ENCODE measurements at places on chromosomes 3 and 15.

- DNase-seq = no peak
These were observed 35.0 kb upstream of the TNFAIP8L3 start for GRCh38 chr15:51129535-51130188.

- no peak for DNase-seq
These were observed 106.8 kb upstream of the SLC2A2 start for GRCh38 chr3:171133337-171133736.

DNA sequence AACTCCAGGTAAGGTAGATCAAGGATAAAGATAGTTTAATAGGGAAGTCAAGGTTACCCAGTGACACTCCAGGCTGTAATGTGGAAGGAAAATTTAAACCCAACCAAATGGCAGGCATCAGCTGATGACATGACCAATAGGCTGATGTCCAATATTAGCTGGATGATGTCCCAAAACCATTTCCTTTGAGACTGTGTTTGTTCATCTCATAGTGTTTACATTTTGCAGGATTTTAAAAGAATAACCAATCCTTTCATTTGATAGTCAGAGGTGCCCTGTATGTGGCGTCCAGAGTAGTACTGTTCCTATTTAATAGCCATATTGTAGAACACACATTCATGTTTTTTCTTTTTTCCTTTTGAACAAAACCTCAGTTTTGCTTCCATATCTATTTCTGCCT lies 23.3 kb upstream of the TMEM158 start:
- DNase-seq = no peak

- no peak for DNase-seq
These were observed 113.4 kb upstream of the FAM3D start for GRCh38 chr3:58779934-58780333.

- DNase-seq = peak; percentile 16
These were observed 31.5 kb upstream of the LDHAL6B start for GRCh38 chr15:59174835-59175831.

DNA sequence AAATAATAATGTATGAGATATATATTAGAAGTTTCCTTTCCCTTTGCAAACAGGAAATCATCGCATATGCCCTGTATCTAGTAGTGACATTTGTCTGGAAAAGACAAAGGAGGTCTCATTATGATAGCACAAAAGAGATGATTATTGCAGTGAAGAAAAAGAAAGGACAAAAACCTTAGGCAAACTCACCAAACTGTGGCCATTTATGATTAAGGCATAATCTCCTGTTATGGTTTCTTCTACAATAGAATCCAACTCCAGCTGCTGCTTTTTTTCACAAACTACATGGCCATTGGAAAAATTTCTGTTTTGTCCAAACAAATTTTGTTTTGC lies 218.2 kb downstream of the ATP8B4 start:
- DNase-seq = no peak

DNA sequence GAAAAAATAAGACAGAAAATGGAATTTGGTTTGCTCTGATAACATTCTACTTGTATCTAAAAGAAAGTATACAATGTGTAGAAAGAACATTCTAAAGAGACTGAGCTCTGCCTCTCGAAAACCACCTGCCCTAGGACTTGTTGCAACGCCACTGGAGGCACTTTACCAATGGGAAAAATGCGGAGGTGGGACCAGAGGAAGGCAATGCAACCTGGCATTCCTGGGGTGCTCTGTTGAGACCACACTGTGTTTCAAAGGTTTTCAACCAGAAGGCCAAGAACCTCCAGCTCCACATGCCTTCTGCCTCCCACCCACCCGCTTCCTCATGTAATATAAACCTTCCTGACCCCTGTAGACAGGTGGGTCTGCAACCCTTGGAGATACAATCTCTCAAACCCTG lies 4.5 kb downstream of the PROK2 start:
- no peak for DNase-seq

DNA sequence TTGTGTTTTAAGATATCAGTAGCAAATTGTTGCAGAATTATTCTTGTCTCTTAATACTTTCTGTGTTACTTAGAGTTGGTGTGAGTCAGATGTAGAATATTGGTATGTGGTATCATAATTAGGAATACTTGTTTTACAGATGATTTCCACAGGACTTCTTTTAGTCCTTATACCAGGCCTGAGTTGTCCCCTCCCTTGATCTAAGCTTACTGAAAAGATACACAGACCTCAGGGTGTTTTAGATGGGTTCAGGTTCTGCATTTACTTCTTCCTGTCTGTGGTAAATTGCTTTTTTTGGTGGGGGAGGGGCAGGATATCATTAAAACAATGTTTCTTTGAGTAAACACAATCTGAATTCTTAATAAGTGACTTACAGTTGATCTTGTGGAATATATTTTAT lies 14.2 kb downstream of the DZIP3 start:
- no peak for DNase-seq

GRCh38 chr3:191296041-191296541 lies 33.1 kb upstream of the CCDC50 start:
- no peak for DNase-seq

DNA sequence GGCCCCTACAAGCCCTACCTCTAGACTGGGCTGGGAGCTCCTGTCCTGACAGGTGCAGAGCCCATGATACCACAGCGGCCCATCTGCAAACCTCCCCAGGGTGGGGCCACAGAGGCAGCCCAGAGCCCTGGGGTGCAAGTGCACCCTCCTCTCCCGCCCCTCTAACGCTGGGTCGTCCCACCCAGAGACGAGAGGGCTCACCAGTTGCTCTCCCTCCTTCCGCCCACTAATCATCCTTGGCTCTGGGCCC lies 742 bp downstream of the TNK2 start:
- DNase-seq = no peak

- no peak for DNase-seq
These were observed 277.2 kb downstream of the CHST2 start for GRCh38 chr3:143396790-143397189.

GRCh38 chr3:141690431-141691072 lies 47.5 kb upstream of the RNF7 start:
- DNase-seq = no peak

DNA sequence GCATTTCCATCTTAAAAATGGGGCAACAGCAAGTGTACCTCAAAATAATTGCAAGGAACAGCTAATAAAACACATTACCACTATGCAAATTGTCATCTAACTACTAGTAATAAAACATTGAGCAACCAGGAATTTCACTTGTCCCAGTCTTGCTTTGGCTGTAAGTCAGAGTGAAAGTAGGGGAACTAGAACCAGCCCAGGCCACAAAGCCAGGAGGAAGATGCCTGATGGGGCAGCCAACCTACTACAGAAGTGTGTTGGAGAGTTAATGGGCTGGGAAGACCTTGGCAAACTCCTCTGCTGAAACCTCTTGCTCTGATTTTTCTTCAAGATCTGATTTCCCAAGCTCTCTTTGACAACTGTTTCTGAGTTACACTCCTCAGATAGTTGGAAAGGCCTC lies 40.2 kb upstream of the LPP start:
- no peak for DNase-seq

GRCh38 chr3:54951405-54951804 lies 23.5 kb upstream of the LRTM1 start:
- DNase-seq = no peak

- no peak for DNase-seq
These were observed 42.2 kb upstream of the TOPBP1 start for GRCh38 chr3:133703915-133704314.

DNA sequence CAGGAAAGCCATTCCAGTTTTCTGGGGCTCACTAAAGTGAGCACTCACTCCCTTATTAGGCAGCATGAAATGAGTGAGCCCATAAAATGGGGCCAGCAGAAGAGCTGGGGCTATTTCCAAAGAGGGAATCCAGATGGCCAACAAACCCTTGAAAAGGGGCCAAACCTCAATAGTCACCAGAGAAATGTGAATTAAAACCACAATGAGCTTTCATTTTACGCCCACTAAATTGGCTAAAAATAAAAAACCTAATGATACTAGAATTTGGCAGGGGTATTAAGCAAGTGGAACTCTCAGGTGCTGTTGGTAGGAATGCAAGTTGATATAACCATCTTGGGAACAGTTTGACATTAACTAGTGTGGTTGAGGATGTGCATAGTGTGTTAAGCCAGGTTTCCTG lies 42.1 kb upstream of the RAF1 start:
- DNase-seq = no peak

DNA sequence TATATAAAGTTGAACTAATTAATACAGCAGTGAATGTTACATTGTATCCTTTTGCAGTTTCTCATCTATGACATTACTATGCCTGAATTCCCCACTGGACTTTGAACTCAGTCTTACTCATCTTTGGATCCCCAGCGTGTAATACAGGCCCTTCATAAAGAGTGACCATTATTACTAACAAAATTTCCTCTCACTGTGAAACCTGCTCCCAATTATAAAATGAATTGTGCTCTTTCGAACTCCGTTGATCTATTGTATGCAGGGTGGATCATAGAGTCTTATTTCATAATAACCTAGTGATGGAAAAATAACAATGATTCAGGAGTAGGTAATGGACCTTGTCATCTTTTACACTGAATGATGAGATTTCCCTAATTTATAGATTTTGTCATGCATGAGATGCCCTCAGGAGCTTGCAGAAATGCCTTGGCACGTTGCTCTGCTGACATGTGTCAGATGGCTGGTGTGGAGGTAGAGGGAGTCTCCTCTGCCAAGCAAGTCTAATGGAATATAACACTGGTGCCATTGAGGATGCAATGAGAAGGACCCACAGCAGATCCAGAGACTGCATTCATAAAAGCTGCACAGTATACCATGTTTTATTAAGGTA lies 25.5 kb downstream of the B3GNT5 start:
- no peak for DNase-seq

All from stimulated activated CD4-positive, alpha-beta T cell treated with anti-CD3 and anti-CD28 coated beads, TNF-alpha, amount 100 ng/mL, for 48 hours (primary cell).